Fibroblast of skin of abdomen (primary cell): ENCODE measurements at places on chromosomes 12 and 14.

DNA sequence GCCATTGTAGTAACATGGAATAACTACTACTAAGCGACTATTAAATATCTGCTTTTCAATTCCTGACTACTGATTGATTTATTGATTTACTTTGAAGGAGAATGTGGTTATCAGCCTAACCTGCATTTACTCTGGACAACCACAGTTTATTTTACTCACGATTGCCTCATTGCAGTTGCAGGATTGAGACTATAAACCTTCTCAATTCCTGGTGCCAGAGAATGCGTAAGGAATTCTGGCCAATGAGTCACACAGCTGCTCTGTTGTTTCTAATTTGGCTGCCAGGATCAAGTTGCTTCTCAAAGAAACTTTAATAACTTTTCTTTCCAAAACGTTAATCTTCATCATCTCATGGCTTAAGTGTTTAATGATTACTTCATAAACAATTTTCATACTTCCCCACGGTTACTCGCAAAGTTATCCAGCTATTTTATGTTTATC, 13.1 kb upstream of the TMTC1 start:
- DNase-seq, result peak; percentile 87

DNA sequence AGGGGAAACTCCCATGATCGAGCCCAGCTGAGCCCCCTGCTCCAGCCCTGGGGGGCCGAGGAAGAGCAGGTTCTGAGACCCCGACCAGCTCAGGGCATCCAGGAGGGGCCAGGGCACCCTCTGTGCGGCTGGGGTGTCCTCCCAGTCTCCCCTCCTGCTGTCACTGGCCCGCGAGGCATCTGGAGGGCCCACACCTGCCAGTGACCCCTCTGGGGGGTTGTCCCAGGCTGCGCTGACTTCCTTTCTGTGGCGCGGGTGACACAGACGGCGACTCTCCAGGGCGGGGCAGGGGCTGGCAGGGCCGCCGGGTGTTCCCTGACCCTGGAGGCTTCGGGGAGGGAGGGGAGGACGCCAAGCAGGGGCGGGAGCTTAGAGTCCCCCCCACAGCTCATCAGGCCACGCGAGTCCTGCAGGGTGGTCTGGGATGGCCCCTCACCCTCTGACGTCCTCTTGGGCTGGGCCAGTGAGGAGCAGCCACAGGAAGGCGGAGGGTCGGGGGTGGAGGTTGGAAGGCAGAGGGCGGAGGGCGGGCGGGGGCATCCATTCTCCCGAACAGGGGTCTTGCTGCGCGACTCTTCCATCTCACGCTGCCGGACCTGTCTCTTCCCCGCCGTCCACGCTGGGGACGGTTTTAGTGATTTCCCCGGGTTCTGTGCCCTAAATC, 38.6 kb upstream of the FBRSL1 start:
- no peak for DNase-seq

GRCh38 chr12:102874819-102875218, 42.2 kb downstream of the PAH start:
- DNase-seq, result no peak

DNA sequence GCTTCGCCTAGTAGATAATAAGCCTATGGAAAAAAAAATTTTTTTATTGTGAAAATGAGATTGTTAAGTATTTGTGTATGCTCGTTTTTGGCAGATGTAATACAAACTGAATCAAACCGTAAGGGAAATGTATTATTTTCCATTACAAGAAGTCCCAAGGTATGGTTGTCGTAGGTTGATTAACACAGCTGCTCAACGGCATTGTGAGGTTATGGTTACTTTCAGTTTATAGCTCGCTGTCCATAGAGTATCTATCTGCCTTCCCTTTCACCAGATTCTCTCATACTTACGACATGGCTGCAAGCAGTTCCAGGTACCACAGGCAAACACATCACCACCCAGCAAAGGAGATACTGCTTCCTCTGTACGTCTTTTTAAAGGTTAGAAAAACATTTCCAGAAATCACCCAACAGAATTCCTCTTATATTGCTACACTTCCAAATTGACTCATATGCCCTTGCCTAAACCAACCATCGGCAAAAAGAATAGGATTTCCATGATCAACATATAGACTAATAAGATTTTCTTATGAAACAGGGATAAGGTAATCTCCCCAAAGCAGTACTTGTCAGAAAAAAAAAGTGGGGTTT, 338.6 kb downstream of the SYT1 start:
- no peak for DNase-seq

DNA sequence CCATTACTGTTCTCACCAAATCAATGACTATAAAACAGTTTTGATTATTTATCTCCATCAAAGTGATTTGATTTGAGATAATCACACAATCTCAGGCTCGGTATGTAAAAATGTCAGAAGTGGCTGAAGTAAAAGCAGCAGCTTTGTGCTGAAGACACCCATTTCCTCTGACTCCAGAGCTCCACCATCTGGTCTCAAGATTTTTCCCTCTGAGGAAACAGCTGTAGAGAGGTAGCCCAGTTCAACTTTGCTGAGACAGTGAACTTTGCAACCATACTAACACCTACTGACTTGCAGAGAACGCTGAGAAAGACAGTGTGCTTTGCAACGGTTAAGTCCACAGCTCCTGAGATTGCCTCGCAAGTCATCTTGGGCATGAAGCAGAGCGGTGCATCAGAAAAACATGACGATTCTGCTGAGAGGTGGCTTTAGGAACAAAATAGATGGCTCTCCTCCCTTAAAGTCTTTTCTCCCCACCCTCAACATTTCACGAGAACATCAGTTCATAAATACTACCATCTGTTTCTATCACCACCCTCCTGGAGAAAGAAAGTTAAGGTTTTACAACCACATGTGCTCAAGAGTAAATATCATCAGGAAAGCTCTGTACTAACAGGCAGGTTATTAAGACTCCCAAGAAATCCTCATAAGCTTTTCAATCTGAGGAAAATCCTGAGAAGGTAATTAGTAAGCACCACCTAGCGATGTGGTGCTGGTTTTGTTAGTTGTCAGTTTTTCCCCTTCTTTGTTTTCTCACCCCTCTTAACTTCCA, 34.8 kb downstream of the HIGD1C start:
- peak; percentile 60 for DNase-seq

- no peak for DNase-seq
These were observed 367.3 kb downstream of the BCL11B start for GRCh38 chr14:98904677-98905076.

DNA sequence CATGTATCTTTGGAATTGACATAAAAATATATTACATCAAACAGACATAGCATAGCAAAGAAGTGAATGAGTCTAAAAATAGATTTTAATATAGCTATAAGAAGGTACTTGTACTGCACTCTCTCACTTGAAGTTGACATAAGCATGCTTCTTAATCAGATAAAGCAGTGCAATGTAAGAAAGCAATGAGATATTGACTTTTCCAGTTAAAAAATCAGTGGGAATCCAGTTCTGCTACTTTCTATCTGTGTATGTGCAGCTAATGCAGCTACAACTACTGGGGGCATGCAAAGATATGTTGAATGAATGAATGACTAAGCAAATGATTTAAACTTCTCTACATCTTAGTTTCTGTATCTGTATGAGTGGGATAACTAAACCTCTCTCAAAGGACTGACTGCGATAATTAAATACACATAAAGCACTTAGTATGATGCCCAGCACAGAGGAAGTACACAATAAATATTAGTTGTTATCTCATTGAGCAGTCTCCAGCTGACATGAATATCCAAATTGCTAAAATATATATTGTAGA, 10.3 kb downstream of the WASHC3 start:
- DNase-seq, result no peak
